ENCODE measurements at places on chromosomes 2 and 18.
A peak's percentile ranks its signal among the peaks of the same experiment; 100 is the strongest.

DNA sequence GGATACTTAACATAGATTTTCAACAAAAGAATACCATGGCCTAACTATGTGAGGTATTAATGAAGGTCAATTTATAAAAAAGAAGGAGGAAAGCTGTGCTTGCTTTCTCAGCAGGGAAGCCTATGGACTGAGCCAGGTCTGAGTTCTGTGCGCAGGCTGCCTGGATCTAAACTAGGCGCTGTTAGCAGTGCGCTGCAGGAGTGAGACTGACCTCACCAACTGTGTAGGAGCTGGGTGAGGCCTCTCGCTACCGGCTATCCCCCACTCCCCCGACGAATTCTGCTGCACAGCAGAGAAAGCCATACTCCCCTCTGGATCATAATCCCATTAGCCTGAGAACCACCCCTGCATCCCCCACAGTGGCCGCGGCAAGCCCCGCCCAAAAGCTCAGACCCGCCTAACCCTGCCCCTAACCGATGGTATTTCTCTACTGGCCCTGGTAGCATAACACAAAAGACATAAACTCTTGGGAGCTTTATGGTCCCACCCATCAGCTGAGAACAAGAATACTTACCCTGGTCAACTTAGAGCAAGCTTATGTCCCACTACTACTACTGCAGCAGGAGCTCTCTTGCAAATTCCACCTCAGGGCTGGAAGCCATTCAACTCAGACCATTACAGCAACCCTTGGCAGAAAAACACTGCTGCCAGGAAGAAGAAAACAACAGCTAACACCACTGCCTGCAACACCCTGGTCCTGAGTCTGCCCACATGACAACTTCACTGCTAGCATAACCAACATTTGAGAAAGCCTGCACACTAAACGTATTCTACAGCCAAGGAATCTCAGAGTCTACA, 28.0 kb downstream of the SULT1C2 start:
- DNase-seq, result peak; percentile 43

DNA sequence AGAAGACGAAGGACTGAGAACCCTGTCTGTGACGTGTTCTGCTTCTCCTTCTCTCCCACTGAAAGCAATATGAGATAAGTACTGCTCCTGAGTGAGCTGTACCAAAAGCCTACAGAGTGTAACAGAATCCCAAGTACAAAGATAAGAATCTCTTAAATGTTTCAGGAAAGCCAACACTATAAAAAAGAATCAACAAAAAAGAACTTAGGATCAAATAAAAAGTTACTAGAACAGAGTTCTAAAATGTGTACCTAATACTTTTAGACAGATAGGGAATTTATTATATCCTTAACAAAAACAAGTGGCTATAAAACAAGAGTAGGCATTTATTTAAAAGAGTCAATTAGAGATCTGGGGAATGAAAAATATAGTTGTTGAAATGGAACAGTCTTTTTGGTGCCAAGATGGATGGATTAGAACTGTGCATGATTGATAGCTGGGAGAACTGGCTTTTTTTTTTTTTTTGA, 49.0 kb downstream of the NCOA1 start:
- no peak for DNase-seq

GRCh38 chr18:37684590-37684989, 119.0 kb upstream of the CELF4 start:
- no peak for DNase-seq

GRCh38 chr2:145961846-145962245, 1441.9 kb upstream of the ZEB2 start:
- no peak for DNase-seq

- no peak for DNase-seq
Observed at GRCh38 chr2:70716131-70716743, 51.8 kb downstream of the ADD2 start.

DNA sequence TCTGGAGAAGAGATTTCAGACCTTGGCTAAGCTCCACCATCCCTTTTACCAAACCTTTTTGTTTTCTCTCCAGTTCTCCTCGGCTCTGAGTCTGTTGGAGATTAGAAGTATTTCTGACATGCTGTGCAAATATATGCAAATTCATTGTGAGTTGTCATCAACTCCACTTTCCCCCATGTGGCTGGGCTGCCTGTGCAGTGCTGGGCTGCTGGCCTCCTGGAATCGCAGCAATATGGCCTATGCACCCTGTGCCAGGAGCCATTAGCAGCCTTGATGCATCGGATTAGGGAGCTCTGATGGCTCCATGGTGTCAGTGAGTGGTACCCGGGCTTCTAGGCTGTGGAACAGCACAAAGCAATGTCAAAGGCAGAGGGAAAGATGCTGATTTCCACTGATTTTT, 80.0 kb downstream of the GPR39 start:
- no peak for DNase-seq

- DNase-seq, result no peak
Observed at GRCh38 chr2:39283561-39283960, 39.8 kb upstream of the CDKL4 start.

DNA sequence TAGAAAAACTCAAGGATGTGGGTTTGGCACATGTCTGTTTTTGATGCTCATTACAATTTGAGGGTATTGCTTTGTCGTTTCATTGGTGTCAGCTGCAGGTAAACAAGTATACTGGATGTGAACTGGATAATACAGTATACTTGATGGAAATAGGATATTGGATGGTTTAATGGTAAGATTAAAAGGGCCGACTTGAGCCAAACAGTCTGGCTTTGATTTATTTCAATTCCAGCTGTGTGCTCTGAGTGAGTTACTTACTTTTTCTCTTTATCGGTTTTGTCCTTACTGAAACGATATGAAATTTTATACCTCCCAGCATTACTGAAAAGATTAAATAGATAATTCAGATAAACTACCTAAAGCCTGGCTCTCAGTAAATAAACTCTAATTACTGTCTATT, 227.6 kb downstream of the ASXL3 start:
- DNase-seq, result no peak

GRCh38 chr2:9982891-9983290, 31.4 kb downstream of the GRHL1 start:
- DNase-seq, result no peak

- DNase-seq, result no peak
Observed at GRCh38 chr18:69947361-69948133, at the start of gene CD226. CD226 (minus strand) TSS chr18:69947873; CDS start chr18:69947406, 467 bp downstream.

- no peak for DNase-seq
Observed at GRCh38 chr2:88659538-88659915, 31.9 kb upstream of the RPIA start.

GRCh38 chr2:171330155-171330956, 103.4 kb downstream of the METTL8 start:
- no peak for DNase-seq

GRCh38 chr2:218123986-218124385, 1.8 kb upstream of the CXCR2 start:
- DNase-seq, result no peak

Data from left renal pelvis (tissue), 4 donors.